Pulmonary artery endothelial cell (primary cell): ENCODE measurements at places on chromosomes 6 and 20.
A peak's percentile ranks its signal among the peaks of the same experiment; 100 is the strongest.

DNA sequence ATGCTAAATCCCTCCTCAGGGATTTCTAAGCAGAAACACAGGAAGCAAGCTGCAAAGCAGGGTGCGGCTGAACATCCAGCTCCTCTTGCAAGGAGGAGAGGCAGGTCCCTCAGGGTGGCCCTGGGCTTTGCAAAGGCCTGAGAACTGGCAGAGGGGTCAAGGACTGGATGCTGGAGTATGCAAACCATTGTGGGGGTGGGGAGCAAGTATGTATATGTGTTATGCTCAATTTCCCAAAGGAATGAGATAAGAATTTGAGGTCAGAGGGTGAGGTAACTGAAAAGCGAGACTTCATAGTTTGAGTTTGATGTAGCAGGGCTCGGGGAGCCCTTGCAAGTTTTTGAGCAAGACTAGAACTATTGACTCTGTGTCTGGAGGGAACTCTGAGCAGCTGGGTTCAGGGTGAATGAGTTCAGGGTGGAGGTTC lies 11.2 kb downstream of the SLC22A2 start:
- DNase-seq = no peak

DNA sequence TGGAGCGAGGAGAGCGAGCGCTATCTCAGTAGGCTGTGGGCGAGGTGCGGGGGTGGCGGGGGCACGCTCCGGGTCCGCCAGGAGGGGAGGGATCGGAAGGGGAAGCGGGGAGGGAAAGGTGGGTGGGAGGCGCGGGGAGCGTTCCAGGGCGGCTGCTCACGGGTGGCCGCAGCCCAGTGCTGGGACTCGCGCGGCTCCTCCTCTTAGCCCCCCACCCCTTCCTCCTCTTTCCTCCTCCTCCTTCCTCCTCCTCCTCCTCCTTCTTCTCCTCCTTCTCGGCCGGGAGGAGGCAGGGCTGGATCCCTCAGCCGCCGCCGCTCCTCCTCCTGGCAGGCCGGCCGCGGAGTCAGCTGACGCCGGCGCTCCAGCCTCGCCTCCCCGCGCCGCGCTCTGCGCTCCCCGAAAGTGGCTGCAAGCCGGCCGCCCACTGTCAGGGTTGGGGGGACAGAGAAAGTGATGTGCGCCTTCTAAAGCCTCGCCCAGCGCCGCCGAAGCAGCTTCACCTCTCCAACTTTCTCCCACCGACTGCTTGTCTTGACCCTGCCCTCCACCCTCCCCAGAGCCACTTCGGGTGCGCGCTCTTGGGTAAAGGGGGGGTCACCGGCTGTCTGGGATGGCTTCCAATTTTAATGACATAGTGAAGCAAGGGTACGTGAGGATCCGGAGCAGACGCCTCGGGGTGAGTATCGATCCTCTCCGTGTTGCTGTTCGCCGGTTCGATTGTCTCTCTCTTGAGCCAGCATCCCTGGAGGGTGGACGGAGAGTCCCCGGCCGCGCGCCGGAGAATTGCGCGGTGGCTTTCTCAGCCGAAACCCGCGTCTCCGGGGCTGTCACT lies at the start of gene DOK5:
DOK5 (plus strand) TSS at position 260 of the 835 bp plus-strand sequence; CDS start at position 614, 354 bp downstream.
- DNase-seq = no peak

DNA sequence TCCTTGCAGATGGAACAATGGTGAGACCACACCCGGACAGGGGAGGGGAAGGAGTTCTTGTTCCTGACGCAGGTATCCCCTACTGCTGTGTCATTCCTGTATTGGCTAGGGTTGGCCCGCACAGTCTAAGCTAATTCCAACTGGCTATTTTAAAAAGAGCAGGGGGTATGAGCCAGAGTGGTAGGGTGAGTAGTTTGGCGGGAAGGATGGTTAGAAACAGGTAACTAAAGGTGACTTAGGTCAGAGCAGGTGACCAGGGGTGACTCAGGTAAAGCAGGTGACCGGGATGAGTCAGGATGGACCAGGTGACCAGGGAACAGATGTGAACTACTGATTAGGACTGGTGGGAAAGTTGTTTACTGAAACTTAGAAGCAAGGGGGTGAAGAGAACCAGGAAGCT lies 58.0 kb downstream of the ZNF292 start:
- no peak for DNase-seq

DNA sequence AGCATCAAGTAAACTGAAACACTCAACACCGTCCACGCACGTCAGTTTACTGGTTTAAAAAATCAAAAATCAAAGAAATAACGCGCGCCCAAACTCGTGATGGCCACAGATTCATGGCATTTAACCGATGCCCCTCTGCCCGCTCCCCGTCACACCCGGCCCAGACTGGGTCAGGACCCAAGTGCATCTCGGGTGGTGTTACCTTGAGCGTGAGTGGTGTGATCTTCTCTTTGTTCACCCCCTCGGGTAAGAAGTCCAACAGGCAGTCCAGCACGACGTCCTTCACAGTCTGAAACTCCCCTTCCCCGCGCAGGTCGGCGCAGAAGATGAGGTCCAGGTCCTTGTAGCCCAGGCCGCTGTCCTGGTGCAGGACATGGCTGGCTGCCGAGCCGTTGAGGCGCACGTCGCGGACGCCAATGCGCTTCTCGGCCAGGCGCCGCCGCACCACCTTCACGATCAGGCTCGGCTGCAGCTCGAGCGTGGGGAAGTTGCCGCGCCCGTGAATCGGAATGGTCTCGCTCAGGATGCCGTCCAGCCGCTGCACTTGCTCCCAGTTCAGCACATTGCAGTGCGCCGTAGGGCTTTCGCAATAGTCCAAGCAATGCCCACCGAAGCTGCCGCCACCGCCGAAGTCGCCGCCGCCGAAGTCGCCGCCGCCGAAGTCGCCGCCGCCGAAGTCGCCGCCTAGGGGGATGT lies 945 bp downstream of the TENT5A start:
- no peak for DNase-seq

DNA sequence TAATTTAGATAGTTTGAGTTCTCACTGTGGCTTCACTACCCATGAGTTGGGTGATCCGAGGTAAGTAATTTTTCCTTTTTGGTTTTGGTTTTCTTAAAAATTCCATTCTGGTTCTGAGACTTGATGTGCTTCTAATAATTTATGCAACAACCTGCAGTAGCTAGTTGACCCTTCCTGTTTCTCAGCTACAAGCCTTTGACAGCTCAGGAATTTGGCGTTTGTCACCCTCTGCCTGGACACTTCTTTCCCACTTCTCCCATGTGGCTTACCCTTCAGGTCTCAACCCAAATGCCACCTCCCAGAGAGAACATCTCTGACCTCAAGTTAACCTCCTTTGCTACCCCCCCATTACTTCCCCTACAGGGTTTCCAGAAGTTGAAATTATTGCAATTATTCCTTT lies 49.7 kb upstream of the TSHZ2 start:
- DNase-seq = no peak

GRCh38 chr6:1917626-1918371 lies 308.1 kb downstream of the FOXC1 start:
- DNase-seq = peak; percentile 66

GRCh38 chr6:32889533-32889932 lies 35.5 kb downstream of the PSMB9 start:
- DNase-seq = no peak

DNA sequence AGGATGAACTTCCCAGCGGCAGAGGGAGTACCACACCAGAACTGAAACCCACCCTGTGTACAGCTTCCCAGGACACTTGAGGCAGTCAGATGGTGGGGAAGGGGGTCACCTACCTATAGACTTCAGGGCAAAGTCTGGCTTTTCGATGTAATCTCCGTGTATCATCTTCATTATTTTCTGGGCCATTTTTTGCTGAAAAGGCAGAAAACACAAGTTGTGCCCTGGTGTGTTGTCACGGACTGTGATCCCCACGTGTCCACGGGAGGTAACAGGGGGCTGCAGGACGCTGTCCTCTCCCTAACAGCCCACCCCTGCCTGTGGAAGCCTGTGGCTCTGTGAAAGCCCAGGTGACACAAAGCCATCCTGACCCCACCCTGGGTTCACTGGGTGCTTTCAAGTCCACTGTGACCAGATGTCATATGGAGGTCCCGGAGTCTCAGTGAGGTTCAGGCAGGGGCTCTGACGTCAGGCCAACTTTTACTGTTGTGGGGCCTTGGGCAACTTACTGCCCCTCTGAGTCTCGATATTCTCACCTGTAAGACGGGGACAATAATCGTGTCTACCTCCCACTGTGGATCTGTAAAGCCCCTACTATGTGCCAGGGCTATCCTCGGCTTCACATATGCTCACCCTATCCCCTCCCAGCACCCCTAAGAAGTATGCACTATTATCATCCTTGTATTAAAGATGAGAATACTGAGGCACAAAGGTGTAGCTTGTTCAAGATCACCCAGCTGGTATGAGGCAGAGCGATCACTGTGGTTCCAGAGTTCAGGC lies 14.5 kb downstream of the SUN5 start:
- no peak for DNase-seq

GRCh38 chr6:47836046-47836445 lies 54.2 kb downstream of the OPN5 start:
- no peak for DNase-seq

DNA sequence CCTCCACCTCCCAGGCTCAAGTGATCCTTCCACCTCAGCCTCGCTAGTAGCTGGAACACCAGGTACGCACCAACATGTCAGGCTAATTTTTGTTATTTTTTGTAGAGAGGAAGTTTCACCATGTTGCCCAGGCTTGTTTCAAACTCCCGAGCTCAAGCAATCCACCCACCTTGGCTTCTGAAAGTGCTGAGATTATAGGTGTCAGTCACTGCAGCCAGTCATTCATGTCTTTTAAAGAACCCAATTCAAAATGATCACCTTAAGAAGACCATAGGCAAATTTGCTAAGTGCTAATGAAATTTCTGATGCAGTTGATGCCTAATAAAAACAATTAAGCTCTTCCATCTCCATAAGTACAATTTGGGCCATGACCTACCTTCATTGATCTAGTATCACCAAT lies 2.6 kb upstream of the VNN2 start:
- DNase-seq = no peak

- no peak for DNase-seq
Measured at GRCh38 chr20:62762801-62763368, 33.4 kb upstream of the MRGBP start.

DNA sequence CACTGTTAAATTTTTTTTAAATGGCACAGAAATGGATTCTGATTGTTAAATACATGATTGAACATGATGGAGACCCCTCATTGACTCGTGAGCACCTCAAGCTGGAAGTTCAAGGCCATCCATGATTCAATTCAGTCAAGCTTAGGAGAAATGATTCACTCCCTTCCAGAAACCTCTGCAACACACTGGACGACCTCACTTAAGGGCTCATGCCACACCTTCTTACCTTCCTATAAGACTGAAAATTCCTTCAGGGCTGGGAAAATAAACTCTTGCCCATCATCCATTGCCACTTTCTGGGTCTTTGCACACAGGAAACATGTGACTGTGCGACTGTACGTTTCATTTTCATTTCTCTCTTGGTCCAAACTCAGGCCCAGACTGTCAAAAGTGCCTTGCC lies 196.4 kb downstream of the TBXT start:
- no peak for DNase-seq

DNA sequence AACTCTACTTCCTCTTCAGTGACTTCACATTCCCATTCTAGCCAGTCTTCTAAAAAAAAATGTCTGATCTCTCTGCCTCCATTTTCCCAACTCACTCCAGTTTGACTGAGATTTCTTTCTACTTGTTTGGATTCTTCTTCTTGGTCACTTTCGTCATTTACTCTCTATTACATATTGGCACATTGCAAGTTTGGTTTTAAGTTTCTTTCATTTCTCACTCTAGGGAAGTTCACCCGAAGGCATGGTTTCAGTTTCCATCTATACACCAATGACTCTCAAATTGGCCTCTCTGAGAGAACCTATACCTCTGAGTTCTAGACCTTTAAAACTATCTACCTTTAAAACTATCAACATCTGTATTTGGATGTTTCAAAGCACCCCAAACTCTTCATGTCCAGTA lies 51.3 kb downstream of the CD109 start:
- no peak for DNase-seq
